Pulmonary artery endothelial cell (primary cell): ENCODE measurements at places on chromosomes 2 and 18. TPM values are rescaled to one million over a fixed set of nuclear protein-coding genes. Genes with fewer than 3 reads are reported as not detected.

Gene VWA3B
- total RNA-seq = not detected in 2 replicates

Gene ACADL
- not detected in 2 replicates for total RNA-seq

Gene IL36G
- total RNA-seq = not detected in 2 replicates

Gene EFHD1
- total RNA-seq = not detected in 2 replicates

Gene CYRIA
- total RNA-seq = 23.3 and 27.0 TPM in 2 replicates
